ENCODE measurements at places on chromosomes 2 and 18.

DNA sequence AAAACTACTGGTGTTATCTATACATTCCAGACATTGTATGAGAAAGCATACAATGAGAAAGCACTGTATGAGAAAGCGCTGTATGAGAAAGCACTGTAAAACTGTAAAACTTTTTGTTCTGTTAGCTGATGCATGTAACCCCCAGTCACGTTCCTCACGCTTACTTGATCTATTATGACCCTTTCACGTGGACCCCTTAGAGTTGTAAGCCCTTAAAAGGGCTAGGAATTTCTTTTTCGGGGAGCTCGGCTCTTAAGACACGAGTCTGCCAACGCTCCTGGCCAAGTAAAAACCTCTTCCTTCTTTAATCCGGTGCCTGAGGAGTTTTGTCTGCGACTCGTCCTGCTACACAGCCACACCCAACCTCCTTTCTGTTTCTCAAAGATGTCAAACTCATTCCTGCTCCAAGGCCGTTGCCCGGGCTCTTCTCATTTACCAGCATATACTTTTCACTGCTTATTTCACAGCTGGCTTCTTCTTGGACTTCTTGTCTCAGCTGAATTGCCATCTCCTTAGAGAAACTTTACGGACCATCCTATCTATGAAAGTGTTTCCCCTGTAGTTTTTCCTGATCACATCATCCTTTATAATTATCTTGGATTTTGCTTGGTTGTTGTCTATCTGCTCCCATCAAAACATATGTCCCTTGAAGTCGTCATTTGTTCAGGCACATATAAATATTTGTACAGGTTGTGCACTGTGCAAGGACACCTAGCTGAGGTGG lies 29.8 kb upstream of the YES1 start:
- no peak for DNase-seq

DNA sequence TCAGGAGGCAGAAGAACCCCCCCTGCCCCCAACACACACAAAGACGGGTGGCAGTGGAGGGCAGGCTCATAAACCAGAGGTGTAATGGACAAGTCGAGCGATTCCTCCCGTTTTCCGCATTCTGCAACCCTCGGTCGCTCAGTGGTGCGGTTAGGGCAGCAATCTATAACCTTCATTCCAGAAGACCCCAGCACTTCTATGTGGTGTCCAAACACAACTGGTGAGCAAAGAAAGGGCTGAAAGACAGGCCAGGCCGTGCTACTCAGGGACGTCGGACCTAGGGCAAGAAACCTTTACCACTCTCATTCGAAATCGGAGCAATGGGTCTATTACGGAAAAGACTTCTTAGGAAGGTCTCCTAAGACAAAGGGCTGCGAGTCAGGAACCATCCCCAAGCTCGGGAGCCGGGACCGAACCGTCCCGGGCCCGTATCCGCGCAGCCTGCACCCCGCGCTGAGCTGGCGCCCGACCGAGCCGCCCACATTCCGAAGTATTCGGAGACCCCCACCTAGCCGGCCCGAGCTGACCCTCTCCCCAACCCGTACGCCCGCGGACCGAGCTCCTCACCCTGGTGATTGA lies 568 bp downstream of the ARL5A start:
- no peak for DNase-seq

GRCh38 chr2:28228434-28228995 lies 164.1 kb upstream of the FOSL2 start:
- no peak for DNase-seq

DNA sequence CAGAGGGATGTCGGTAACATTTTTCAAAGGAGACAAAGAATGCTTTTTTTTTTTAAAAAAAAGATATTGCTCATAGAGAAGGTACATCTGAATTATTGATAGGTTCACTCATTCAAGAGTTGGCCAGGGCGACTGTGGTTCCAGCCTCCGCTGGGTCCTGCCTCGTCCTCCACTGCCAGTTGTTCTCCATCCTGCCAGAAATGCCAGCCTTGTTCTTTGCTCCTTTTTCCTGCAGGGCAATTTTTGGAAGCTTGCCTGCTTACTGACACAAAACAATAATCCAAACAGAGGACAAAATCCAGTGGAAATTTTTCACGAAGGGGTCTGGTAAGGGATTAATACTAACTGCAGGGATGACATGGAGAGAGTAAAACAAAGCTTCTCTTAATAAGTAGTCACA lies 1113.0 kb downstream of the CBLN2 start:
- DNase-seq, result no peak

- DNase-seq, result no peak
Observed at GRCh38 chr2:125554956-125555355, 1101.0 kb upstream of the GYPC start.

- no peak for DNase-seq
Observed at GRCh38 chr2:127191331-127192219, 28.5 kb downstream of the CYP27C1 start.

- DNase-seq, result no peak
Observed at GRCh38 chr2:86238354-86238753, 39.1 kb downstream of the MRPL35 start.

DNA sequence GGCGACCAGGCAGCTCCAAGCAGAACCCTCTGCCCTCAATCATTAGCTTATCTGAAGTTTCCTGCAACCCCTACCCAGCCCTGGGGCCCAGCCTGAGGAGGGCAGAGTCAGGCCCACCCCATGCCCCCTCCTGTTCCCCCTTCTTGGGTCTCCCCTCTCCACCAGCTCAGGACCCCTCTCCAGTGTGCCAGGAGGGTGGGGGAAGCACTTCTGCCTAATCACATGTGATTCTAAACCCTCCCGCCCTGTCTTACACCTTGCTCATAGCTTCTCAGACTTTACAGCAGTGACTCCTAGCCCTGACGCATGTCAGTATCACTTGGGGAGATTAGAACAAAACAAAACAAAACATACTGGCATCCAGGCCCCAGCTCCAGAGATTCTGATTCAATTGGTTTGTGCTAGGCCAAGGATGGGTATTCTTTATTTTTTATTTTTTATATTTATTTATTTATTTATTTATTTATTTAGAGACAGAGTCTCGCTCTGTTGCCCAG lies 42.5 kb upstream of the ASAP2 start:
- DNase-seq, result no peak

DNA sequence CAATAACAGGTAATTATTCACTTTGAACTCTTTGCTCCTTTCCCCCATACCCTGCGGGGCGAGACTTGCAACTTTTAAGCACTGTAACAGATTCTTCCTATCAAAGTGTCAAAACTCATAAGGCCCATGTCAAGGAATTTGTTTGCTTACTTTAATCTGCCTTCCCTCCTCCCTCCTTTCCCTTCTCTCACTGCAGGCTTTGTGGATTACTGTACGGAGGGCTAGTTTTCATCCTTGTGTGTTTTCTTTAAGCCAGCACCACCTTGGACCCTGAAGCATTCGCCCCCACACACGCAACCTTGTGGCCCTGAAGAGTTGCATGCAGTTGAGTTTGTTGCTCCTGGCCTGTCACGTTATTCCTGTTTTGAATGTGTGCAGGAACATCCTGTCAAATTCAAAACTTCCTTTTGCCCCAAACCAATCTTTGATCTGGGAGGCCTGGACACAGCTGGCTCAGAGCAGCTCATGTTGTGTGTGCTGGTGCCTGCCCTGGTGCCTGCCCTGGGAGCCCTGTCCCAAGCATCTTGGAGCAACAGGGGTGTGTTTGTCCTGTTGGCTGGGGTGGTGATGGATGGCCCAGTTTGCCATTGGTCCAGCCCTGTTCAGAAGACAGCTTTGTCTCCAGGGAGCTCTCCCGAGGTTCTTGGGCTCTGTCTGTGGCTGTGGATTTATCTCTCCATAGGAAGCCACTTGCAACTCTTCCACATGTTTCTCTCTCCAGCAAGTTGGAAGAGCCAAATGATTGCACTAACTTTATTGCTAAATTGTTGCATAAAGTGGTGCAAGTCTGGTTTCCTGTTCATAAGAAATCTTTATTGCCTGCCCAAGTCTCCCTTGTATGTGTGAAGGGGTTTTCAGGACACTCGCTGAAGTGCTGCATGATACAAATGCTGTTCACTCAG lies 199.6 kb downstream of the VAPA start:
- DNase-seq, result no peak

GRCh38 chr18:22254088-22254487 lies 84.7 kb downstream of the GATA6 start:
- no peak for DNase-seq

DNA sequence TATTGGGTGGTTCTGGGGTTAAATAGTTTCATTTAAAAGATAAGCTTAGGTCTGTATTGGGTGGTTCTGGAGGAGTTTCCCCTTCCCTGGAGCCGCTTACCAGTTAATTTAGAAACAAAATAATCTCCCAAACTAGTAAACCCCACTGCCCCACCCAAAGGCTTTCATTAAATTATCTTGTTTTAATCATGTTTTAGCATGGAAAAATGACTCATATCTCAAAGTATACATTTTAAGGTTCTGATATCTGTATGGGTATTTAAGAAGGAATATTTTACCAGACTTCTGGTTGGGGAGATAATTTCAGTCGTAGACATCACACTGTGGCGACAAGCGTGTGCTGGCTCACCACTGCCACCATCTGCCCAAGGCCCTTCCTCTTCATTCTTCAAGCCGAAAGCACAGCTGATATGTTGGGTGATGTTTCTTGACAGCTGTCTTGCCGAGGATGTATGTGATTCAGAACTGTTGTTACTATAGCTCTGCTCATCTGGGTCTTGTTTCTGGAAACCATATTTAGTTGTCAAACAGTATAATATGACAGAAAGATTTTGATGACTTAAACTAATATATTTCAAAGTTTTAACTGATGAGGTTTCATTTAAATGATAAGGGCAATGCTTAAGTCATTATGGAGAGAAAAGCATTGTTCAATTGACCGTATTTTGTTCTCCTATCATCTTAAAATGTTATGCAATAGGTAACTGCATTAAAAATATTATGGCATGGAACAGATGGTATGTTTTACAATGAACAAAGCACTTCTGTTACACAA lies 5.1 kb downstream of the FIGLA start:
- DNase-seq, result peak; percentile 43

DNA sequence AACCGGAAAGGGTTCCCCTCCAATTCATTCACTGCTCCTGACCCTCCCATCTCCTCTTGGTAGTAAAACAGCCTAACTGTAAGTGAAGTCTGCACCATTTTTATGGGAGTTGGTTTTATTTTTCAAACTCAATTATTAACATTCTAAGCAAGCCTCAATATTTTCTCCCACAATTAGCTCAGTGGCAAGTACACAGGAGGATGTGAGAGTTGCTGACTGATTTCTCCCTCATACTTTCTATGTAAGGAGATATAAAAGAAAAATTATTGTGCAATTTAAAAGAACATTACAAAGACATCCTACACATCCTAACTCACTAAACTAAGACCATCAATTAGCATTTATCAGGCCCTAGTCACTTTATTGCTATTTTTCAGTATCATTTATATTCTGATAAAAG lies 73.9 kb downstream of the PIAS2 start:
- DNase-seq, result no peak

DNA sequence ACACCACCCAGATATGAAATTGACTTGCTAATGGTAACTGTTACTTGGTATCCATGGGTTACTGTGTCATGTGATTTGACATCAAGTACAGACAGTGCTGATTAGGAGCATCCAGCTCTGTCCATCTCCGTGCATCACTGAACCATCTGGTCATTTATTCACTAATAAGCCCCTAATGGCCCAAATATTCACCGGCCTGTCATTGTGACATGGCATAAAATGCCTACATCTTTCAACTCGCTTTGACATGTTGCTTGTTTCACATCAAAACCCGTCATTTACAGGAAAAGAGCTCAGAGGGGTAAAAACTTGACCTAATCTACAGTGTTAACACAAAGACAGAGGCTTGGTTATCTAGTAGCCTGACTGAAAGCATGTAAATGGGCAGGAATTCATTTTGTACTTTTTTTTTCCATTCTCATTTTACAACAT lies 308.9 kb upstream of the ATP5MC3 start:
- no peak for DNase-seq

DNA sequence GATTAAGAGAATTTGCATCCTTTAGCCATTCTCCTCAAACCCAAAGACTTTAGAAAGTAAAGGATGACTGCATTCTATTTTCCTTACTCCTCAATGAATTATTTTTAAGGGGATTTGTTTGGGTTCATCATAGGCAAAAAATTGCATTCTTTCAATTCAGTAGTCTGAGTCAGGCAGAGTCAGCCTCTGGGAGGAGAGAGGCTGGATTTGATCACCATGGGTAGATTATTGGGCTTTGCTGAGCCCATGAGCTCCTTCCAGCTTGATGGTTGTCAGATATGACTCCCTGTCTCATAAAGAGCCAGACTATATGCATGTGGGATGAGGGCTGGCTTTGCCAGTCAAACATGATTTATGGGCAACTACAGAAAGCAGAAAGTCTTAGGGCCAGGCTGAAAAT lies 101.2 kb downstream of the KCNS3 start:
- no peak for DNase-seq

GRCh38 chr18:48325115-48325665 lies 84.0 kb downstream of the ZBTB7C start:
- no peak for DNase-seq

GRCh38 chr2:86308984-86309695 lies 28.3 kb downstream of the REEP1 start:
- no peak for DNase-seq

DNA sequence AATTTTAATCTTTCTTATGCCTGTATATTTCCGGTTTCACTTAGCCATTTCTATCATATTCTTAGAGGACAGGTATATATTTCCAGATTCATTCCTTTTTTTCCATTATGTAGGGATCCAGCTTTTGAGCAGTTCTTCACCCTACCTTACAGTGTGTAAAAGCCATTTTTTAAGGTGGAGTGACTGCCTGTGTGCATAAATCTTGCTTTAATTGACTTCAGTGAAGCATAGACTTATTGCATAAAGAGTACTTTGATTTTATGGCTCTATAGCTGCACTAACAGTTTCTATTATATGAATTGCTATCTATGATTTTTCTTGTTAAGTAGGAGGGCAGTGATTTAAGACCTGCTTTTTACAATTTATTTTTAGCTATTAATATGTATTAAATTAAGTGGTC lies 132.6 kb downstream of the NYAP2 start:
- no peak for DNase-seq
